ENCODE measurements at places on chromosomes 16 and 17.

DNA sequence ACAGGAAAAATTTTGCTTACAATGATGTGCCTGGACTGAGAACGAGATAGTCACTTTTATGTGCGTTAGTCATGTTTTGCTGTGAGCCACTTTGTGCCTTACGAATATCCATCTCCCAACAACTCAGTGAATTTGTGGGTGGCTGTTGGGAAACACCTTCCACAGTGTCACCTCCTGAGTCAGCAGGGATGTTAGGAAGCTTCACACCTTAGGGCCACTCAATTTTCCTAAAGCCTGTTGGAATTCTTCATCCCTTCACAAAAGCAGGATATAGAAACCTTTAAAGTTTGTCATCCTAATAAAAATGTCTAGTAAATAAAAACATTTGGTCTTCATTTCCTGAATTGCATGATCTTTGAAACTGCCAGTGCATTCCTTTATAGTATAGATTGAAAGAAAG is 4.3 kb upstream of the KRTAP3-1 start:
- DNase-seq: peak; percentile 86

GRCh38 chr17:55420776-55421178 is 858 bp downstream of the MMD start:
- peak; percentile 48 for DNase-seq

GRCh38 chr17:48012151-48012520 is 25.5 kb downstream of the COPZ2 start:
- peak; percentile 33 for DNase-seq

DNA sequence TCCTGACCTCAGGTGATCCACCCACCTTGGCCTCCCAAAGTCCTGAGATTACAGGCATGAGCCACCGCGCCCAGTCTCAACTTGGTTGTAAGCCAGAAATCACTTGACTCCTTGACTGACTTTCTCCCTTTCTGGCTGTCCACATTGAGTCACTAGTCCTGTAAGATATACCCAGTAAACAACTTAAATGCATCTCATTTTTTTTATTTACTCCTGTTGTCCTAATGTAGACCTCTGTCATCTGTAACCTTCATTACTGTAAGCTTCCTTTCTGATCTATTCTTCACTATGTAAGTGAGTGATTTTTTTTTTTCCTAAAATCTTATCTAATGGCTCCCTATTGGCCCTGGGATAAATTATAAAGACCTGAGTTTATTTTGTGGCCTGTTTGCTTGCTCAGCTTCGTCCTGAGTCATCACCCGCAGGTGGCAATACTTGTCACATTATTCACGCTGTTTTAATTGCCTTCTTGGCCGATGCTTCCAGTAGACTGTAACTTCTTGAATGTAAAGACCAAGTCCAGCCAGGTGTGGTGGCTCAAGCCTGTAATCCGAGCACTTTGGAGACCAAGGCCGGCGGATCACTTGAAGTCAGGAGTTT is 41.0 kb downstream of the PAFAH1B1 start:
- peak; percentile 88 for DNase-seq

DNA sequence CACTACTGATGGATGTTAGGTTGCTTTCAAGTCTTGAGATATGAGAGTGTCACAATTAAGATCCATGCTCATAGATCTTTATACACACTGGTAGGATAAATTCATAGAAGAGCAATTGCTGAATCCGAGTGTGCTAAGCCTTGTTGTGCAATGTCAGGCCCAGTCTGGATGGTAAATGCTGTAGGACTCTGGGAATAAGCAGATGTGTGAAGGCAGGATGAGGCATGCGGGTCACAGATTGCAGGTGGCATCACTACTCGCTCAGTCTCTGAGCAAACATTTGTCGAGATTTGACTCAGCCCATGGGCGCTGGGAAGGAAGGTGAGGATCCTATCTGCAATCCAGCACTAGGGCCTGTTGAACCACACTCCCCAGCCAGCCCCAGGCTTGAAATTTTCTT is 40.7 kb downstream of the TMEM186 start:
- no peak for DNase-seq

- DNase-seq: peak; percentile 91
These were observed 1.8 kb upstream of the ZNF500 start for GRCh38 chr16:4768549-4769305.

DNA sequence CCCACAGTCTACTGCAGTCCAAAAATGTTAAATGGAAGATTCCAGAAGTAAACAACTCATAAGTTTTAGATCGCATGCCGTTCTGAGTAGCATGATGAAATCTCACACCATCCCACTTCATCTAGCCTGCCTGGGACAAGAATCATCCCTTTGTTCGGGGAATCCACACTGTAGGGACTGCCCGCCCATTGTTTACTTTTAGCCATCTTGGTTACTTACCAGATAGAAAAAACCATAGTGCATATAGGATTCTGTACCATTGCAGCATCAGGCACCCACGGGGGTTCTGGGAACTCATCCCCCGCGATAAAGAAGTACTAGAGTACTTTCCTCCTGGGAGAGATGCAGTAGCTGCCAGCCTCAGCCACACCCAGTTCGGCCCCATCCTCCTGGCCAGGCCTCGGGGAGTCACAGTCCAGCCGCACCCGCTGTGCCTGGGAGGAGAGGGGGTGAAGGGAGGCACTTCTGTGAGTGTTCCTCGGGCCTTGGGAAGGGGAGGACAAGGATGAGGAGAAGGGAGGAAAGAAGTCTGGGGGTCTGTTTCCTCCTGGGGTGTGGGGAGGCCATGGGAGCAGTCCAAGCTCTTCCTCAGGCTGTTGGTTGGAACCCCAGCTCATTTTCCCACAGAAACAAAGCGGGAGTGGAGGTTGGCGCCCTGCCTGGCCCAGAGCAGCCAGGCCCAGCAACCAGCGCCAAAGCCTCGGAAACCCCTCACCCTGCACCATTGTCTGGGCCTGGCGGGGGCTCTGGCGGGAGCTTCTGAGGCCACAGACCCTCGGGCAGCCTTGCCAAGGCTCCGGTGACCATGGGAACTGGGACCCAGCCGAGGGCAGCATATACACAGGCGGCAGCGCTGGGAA is 8.9 kb downstream of the TRIM47 start:
- no peak for DNase-seq
